8988T (cell line): ENCODE measurements at places on chromosomes 12 and 14.

DNA sequence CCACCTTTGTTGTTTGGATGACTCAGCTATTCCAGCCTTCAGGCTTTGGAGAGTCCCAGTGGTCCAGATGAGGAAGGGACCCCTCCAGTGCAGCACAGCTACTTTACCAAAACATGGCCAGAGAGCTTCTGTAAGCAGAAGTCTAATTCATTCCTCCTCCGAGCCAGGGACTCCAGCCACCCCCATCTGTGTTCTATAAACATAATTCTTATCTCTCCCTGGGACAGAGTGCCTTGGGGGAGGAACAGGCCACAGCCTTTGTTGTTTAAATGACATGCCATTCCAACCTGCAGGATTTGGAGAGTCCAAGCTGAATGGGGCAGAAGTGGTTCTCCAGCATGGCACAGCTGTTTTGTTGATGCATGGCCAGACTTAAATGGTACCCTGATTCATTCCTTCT, 994.0 kb downstream of the TRHDE start:
- DNase-seq = no peak

DNA sequence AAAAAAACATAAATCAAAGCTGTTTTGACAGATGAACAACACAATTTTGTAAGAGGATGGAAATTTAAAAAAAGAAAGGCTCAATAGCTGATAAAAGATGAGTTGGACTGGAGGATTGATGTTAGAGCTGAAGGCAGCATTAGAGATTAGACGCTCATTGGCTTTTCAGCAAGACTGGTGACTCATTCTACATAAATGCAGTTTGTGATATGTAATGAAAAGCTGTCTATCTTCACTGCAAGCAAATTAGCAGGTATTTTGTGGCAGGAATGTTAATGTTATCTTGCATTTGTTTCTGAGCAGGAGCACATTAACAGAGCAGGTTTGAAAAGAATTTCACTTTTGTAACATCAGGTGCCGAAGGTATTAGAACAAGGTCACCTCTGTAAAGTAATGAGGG, 442.7 kb upstream of the NOVA1 start:
- DNase-seq = no peak

GRCh38 chr12:93790472-93791152, 113.4 kb downstream of the CRADD start:
- DNase-seq = no peak

- no peak for DNase-seq
Observed at GRCh38 chr12:120738252-120739030, 12.8 kb downstream of the ACADS start.

DNA sequence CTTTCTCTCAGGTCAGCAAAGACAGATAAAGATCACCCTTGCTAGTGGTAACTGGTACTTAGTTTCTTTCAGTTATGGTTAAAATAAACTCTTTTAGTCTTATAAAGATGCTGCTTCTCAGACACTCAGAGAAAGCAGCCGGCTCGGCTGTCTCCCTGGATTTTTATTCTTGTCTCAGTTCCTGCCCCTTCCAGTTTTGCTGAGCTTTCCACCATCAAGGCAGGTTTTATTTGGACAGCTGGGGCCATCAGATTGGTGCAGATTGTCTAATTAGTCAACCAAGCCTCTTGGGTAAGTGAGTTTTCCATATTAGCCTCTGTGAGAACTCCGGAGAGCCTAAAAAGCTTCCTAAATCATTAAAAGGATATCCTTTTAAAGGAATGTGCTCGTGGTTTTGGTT, 130.8 kb upstream of the BMP4 start:
- no peak for DNase-seq

- DNase-seq = no peak
Observed at GRCh38 chr14:22319526-22320361, 269.3 kb downstream of the DAD1 start.

DNA sequence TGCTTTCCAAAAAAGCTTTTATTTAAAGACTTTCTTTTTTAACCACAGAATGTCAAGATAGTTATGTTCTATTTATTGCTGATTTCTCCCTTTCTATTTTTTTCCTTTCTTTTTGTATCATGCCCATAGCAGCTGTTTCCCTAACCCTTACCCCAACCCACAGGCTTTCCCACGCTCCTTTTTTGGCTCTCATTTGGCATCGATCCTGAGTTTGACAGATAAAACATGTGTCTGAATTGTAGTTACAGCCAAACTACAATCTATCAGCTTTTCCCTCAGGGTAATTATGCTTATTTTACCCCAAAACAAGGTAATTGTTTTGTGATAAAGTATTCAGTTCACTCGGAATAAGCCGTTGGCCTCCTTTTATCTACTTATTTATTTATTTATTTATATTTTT, 46.7 kb downstream of the PDE3A start:
- DNase-seq = no peak

DNA sequence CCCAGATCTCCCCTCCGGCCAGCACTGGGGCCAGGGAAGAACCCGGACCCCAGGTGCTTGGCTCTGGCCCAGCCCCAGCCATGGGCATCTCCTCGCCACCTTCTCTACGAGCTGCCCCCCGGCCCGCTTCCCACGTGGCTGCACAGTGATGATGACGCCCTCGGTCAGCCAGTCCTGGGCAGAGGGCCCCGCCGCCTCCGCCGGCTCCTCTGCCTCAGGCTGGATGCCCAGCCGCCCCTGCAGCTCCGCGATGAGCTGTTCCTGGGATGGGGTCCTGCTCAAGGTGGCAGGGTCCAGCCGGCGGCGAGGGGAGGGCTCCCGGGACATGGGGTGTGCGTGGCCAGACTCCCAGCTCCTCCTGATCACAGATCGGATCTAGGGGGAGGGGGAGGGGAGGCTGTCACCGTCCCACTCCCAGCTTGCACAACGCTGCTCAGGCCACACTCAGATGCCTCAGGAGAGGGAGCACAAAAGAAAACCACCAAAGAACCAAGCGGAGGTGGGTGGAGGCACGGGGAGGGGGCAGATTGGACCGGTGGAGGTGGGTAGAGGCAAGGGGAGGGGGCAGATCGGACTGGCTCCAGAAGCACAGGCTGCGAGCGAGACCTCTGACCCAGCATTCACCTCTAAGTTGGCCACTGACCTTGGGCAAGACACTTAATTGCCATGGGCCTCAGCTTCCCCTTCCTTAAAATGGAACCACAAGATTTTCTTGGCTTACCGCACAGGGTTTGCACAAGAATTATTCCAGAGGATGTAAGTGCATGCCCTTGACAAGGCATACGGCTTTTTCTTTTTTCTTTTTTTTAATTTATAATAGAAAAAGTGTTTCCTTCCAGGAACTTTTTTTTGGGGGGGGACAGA, 16.1 kb upstream of the RPLP0 start:
- no peak for DNase-seq

DNA sequence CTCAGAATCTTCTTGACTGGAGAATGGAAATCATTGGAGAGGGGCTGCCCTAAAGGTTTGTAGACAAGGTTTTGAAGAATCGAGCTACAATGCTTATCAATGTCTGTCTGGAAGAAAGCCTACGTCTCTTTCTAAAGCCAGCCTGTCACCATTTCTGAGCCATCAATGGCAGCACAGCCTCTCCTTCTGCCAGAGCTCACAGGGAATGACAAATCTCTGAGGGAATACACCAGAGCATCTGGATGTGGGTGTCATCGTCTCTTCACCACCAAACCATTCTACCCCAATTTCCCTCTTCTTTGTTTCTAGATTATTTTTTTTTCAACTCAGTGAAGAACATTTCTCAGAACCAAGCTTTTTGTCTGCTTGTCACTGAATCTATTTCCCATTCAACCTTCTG, 349.7 kb downstream of the EMP1 start:
- no peak for DNase-seq

- no peak for DNase-seq
Observed at GRCh38 chr14:96055065-96055752, 16.0 kb downstream of the C14orf132 start.

- DNase-seq = peak; percentile 30
Observed at GRCh38 chr12:49093792-49094159, 825 bp downstream of the DHH start.
